ENCODE measurements at places on chromosomes 3 and 15.

DNA sequence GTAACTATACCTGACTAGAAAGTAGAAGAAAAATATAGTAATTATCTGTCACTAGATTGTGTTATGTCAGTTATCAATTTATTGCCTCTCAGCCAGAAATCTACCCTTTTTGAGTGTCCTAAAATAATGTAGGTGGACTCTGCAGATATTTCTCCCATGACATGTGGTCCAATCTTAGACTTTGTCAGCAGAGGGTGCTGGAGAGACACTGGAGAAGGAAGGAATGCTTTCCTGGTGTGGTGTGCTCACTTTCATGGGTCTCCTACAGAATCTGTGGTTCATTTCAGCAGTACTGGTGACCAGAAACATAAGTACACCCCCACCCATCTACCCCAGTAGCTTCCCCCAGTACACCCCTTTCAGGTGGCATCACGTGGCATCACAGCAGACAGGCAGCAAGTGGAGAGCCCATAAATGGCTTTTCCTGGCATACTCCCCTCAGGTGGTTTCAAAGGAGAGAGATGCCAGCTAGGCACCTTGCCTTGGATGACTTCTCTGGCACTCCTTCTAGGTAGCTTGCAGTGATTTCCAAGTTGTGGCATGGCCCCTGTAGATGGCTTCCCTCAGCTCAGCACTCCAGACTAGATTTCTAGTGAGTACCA is 114.7 kb downstream of the GADL1 start:
- DNase-seq = no peak

DNA sequence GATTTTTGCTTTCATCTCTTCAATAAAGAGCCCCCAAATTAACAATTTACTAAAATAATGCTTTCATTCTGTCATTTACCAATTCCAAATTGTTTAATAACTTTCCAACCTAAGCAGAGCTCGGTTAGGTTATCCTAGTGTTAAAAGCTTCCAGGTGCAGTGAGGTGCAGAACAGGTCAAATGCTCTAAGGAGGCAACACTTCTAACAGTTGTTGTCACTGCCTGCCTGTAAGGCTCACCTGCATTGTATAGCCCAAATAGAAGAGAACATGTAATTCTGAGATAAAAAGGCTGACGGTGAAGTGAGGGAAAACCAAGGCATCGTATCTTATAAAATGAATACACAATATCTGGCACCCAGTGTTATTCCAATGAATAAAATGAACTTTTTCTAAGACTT is 9.1 kb downstream of the ZNF280D start:
- DNase-seq = no peak

- DNase-seq = no peak
Observed at GRCh38 chr3:146093896-146094295, 67.1 kb downstream of the PLOD2 start.

DNA sequence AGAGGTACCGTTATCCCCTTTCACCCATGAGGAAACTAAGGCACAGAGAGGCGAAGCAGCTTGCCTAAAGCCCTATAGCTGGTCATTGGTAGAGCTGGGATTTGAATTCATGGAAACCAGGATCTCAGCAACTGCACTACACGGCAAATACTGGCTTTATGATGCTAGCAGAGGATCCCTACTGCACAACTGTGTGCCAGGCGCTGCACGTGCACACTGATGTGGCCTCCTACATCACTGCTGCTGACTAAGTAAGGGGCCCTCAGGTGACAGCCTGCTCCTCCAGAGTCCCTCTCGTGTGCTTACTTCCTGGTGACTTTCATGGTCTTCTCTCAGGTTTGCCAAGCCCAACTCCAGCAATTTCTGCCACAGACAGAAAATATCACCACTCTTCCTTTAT is 3.4 kb upstream of the POLG start:
- DNase-seq = no peak

- no peak for DNase-seq
Observed at GRCh38 chr3:171497468-171497867, 37.3 kb upstream of the TNIK start.

- DNase-seq = no peak
Observed at GRCh38 chr15:63940966-63941620, 105.2 kb downstream of the DAPK2 start.

GRCh38 chr3:149969940-149970715 is 567 bp downstream of the PFN2 start:
- DNase-seq = no peak

DNA sequence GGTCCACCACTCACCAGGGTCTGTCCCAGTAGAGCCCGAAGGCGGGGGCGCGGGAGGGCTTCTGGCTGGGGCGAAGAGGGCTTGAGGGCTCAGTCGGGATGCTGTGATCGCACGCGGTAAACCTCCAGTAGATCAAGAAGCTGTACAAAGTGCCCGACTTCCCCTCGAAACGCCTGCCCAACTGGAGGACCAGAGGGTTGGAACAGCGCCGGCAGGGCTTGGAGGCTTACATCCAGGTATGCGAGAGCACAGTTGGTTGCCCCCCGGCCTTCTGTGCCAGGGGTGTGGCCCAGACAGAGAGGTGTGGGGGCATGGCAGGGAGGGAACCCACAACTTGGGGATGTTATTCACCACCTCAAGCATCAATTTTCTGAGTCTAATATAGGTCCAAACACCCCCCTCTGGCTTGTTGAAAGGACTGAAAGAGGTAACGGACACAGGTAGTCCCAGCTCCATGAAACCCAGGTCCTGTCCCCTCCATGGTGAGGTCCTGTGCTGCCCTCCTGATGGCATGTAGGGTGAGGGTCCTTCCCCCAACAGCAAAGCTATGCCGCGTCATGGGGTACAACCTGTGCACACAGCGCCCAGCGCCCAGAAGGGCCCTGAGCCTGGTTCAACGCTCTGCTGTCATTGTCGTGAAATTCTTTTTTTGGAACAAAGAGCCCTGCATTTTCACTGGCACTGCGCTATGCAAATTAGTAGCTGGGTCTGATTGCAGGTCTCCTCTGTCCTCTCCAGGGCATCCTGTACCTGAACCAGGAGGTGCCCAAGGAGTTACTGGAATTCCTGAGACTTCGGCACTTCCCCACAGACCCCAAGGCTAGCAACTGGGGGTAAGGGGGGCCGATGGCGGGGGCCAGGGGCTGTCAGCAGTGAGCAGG is 1.2 kb downstream of the SNX22 start:
- DNase-seq = no peak
